ENCODE measurements at places on chromosomes 6 and 20. TPM values are rescaled to one million over a fixed set of nuclear protein-coding genes. Genes with fewer than 3 reads are reported as not detected.

The DYNLT2 gene
- total RNA-seq, result 1.4 TPM

The PRELID3B gene
- total RNA-seq, result 87.6 TPM

The SLC22A1 gene
- total RNA-seq, result 1.1 TPM

The PRKN gene
- total RNA-seq, result not detected

The GJA10 gene
- total RNA-seq, result not detected

The SLC44A4 gene
- not detected for total RNA-seq

The ABHD16B gene
- not detected for total RNA-seq

The MACROD2 gene
- 1.2 TPM for total RNA-seq

The TSPO2 gene
- total RNA-seq, result 0.34 TPM

The MTFR2 gene
- 3.9 TPM for total RNA-seq

The MYL9 gene
- total RNA-seq, result 10.0 TPM

The CTSZ gene
- 95.5 TPM for total RNA-seq

The ANKEF1 gene
- 7.4 TPM for total RNA-seq

The PARD6B gene
- total RNA-seq, result 2.1 TPM

The RPP21 gene
- total RNA-seq, result 116 TPM

The BNIP5 gene
- total RNA-seq, result not detected

The BFSP1 gene
- 1.7 TPM for total RNA-seq

The SLC26A8 gene
- 0.26 TPM for total RNA-seq

The VSTM2L gene
- total RNA-seq, result 0.27 TPM

The NDUFAF5 gene
- 17.4 TPM for total RNA-seq

The CYP39A1 gene
- 0.03 TPM for total RNA-seq

The SAPCD1 gene
- 3.5 TPM for total RNA-seq

The RAET1L gene
- total RNA-seq, result not detected

The LPA gene
- not detected for total RNA-seq

All from HT1080 (cell line).